ENCODE measurements at places on chromosomes 3 and 15. TPM values are rescaled to one million over a fixed set of nuclear protein-coding genes. Genes with fewer than 3 reads are reported as not detected.

The COL6A5 gene
- 2.1 TPM for total RNA-seq

DNA sequence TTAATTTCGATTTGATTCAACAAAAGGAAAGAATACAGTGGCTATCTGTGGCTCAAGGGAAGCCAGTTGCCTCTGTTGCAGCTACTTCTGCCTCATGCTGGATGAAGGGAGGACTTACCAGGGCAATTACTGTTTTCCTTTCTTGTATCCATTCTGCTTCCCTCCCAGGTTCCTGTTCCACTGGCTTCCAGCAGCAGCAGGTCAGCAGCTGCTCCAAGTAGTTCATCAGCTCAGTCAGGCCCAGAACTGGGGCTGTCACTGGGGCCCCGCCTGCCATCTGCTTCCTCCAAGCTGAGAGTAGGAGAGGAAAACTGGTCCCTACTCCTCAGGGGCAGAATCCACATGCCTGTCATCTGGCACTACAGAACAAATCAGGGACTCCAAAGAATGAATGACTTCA lies 48.6 kb upstream of the ULK4 start:
- DNase-seq: no peak

- DNase-seq: no peak
Observed at GRCh38 chr15:81117136-81117535, 16.9 kb upstream of the CFAP161 start.

GRCh38 chr3:127821394-127821793 lies 921 bp downstream of the MGLL start:
- no peak for DNase-seq

GRCh38 chr15:57198654-57199291 lies 177.5 kb upstream of the CGNL1 start:
- DNase-seq: no peak

The SEMA3F gene
- 188 TPM for total RNA-seq

The ZNF501 gene
- total RNA-seq: 1.4 TPM

The IL20RB gene
- total RNA-seq: 271 TPM

- DNase-seq: no peak
Observed at GRCh38 chr3:114128231-114128630, 50.6 kb downstream of the DRD3 start.

The ATP13A5 gene
- total RNA-seq: 4.8 TPM

DNA sequence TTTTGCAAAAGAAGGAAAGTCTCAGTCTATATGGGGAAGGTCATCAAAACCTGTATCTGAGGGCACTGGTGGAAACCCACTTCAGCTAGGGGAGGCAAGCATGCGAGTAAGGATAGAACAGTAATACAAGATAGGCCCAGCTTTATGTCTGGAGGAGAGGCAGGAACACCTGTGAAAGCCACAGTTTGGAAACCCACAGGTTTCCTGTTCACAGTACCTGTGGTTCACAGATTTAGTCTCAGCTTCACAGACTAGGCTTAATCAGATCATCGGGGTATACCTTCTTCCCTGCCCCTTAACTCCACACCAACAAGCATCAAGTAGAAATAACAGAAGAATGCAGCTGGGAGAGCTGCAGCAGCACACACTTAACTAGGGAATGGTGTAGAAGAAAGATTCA lies 36.2 kb downstream of the C2CD4B start:
- no peak for DNase-seq

DNA sequence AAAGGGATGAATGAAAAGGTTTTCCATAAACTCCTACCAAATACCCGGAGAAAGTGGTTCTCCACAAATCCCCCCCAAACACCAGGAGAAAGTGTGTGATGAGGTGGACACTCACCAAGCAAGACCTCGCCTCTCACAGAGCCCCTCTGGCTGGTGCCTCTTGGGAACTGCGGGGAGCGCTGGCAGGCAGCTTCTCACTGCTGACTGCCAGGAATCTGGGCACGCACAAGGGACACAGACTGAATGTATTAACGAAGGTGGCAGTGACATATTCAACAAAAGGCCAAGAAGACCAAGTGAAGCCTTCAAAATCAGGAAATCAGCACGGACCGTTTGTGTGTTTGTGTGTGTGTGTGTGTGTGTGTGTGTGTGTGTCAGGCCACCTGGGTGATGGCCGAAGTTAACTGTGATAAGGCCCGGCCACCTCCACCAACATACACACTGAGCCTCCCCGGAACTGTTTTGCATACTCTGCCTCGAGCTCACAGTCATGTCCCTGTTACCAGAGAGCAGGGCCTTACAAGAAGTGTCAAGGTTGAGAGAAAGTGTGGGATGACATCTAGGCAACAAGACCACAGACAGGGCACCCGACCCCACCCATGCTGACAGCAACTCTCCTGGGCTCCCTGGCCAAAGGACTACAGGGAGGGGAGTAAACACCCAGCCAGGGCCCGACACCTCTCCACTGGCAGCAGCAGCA lies 18.0 kb downstream of the ATP10A start:
- no peak for DNase-seq

The RCN2 gene
- total RNA-seq: 25.4 TPM

- no peak for DNase-seq
Observed at GRCh38 chr15:27167738-27168137, 196.8 kb downstream of the GABRG3 start.

GRCh38 chr3:16945330-16945729 lies 60.6 kb downstream of the PLCL2 start:
- no peak for DNase-seq

GRCh38 chr3:156448300-156448699 lies 106.6 kb downstream of the SSR3 start:
- DNase-seq: no peak

DNA sequence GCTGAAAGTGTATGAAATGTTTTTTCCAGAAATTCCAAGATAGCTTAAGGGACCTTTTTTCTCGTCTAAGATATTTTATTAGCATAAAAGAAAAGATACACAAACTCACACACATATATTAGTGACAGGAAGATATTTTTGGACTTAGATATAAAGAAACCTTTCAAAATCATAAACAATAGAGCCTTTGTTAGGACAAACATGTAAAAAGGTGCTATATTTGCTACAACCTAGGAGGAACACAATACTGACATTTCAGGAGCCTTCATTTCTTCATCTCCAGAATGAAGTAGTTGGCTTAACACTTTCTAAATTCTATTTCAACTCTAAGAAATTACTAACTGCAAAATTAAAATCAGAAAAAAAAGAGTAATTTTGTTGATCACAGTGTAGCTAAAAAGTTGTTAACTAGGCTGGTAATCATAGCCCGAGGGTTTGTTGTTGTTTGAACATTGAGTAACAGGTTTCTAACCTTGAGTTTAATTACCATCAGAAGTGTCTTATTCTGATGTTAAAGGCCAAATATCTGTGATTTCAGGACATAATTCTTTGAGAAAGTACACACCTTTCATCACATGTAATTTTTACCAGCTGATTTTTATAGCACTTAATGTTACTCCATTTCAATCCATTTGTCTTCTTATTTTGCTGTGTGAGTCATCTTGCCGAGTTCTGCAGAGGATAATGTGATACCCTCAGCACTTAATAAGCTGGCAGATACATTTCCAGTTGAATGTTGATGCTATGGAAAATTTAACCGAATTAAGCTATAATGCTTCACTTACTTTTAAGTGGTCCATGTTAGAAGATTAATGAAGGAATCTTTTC lies 97.3 kb downstream of the MBNL1 start:
- DNase-seq: no peak

The CADM2 gene
- 2.8 TPM for total RNA-seq

DNA sequence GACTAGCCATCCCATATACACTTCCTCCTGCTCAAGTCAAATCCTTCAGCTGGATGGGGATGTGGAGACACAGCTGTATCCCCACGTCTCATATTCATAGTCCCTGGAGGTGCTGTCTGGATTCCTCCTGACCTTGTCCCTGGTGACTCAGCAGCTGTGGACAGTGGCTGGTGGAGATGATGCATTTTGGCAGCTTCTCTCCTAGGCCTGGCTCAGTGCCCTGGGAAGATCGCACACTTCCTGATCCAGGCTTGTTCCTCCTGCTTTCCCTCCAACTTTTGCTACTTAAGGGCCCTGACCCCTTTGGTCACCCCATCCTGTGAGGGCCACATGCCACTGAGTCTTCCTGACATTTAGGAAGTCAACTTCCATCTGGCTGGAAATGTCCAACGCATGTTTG lies 44.4 kb downstream of the ADAMTSL3 start:
- DNase-seq: no peak

DNA sequence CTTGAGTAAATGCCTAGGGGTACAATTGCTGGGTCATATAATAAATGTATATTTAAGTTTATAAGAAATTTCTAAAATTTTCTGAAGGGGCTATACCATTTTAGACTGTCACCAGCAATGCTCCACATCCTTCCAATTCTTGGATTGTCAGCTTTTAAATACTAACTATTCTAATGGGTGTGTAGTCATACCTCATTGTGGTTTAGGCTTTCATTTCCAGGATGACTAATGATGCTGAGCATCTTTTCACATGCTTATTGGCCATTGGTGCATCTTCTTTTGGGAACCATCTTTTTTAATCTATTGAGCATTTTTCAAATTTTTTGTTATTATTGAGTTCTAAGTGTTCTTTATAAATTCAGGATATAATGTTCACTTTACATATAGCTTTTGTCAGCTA lies 52.5 kb upstream of the CORO2B start:
- DNase-seq: no peak

DNA sequence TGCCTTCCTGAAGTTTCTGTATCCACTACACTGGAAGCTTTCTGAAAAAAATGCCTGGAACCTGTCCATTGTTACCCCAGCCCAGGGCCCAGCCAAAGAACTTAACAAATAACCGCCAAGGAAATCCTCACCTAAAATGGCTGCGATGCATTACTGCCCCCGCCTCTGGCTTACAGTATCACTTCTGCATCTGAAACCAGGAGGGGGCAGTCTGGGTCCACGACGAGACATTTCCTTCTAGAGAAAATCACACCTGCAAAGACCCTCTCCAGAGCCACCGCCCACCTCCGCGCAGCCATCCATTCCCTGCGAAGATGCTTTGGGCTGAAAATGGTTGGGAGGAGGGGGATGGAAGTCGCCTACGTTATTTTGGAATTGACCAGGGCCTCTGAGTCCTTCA lies 22.4 kb upstream of the CELF6 start:
- no peak for DNase-seq

DNA sequence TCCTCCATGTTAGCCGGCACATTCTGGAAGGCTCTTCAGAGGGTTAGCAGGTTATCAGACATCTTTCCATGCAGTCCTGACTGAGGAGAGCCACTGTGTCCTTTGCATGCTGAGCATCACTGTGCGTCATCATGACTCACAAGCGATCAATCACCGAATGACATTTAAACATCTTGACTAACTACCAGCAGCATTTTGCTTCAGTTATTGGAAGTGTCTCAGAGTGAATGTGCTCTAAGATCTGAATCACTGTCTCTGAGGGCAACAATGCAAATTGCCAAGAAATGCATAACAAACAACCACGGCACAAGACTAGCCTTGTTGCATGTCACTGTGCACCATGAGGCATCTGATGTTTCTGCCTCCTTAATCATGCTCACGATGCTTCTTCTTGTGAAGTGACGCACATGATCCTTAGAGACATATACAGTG lies 18.3 kb upstream of the ATP8B4 start:
- no peak for DNase-seq

The CHRM5 gene
- total RNA-seq: not detected

The ANKRD63 gene
- not detected for total RNA-seq

DNA sequence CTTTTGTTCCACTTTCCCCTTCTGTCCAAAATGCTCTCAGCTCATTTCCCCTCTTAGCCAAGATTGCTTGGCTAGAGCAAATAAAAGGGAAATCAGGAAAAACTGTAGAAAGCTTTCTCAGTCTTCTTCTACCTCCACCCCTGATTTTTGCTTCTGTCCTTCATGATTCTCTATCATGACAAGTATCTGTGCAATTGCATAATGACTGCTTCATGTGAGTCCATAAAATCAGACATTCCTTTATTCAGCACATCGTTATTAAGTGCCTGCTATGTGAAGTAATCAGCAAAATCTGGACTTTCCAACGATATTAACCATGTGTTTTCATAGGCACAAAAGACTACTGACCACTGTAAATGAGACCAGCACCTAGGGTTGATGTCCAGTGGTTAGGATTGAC lies 321.5 kb upstream of the CBLB start:
- no peak for DNase-seq

The TMEM158 gene
- 0.97 TPM for total RNA-seq

DNA sequence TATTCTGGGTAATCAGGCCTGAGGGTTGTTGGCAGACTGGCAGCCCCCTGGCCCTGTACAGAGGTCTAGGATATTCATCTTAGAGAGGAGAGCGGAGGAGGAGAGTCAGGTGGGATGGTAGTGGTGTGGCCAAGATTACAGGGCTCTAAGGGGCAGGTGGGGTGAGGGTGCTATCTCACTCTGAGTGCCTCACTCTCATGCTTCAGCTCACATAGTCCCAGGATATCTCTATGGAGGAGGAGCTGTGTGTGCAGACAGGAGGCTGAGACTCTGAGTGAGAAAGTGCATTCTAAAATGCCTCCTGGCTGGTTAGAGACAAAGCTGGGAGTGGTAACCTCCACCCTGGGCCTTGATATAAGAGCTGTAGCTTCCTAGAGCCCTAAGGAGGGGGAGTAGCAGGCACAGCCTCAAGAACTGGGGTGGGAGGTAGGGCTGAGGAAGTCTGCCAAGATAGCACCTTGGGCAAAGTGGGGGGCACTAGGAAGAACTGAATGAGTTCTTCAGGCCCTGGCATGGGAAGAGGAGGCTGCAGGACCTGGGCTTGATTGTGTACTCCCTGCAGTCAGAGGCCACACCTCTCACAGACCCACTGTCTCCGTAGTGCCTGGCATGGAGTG lies 39.9 kb downstream of the CLSTN2 start:
- DNase-seq: no peak

GRCh38 chr3:101675709-101676215 lies 1.2 kb downstream of the ZBTB11 start:
- no peak for DNase-seq

The FBXW12 gene
- not detected for total RNA-seq

DNA sequence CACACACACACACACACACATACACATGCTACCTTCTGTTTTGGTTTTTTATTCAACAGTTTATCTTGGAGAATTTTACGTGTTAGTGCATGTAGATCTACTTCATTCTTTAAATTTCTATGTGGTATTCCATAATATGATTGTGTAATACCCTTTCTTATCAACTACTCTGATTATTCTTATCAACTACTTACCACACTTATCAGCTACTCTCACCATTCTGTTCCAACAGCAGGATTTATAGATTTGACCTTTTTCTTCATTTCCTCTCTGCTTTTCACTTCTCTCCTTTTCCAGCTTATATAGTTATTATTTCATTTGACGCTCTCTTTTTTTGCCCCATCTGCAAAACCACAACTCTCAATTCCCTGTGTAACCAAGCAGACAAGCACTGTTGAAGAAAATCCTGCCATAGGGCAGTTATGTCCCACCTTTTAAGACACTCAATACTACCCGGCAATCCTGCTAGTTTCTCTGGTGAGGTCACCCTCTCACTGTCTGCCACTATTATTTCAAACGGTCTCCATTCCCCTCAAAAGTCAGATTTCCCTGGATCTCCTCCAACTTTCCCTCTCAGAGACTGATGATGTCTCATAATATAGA lies 56.9 kb upstream of the SATB1 start:
- no peak for DNase-seq

The ZNF385D gene
- total RNA-seq: 0.86 TPM

The GOLGA8S gene
- not detected for total RNA-seq

GRCh38 chr3:19250959-19251610 lies 102.8 kb downstream of the KCNH8 start:
- DNase-seq: no peak
